ENCODE measurements at places on chromosomes 13 and 19.

DNA sequence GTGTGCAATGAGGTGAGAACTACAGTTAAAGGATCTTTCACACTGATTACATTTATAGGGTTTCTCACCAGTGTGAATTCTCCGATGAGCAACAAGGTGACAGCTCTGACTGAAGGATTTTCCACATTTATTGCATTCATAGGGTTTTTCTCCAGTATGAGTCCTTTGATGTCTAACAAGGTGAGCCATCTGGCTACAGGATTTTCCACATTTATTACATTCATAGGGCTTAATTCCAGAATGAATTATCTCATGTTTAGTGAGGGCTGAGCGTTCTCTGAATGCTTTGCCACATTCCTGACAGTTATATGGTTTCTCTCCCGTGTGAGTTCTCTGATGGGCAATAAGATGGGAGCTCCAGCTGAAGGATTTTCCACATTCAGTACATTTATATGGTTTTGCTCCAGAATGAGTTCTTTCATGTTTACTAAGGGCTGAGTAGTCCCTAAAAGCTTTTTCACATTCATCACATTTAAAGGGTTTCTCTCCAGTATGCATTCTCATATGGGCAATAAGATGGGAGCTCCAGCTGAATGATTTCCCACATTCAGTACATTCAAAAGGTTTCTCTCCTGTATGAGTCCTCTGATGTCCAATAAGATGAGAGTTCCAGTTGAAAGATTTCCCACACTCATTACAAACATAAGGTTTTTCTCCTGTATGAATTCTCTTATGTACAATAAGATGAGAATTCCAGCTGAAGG lies 4.4 kb upstream of the C19orf18 start:
- DNase-seq, result no peak

DNA sequence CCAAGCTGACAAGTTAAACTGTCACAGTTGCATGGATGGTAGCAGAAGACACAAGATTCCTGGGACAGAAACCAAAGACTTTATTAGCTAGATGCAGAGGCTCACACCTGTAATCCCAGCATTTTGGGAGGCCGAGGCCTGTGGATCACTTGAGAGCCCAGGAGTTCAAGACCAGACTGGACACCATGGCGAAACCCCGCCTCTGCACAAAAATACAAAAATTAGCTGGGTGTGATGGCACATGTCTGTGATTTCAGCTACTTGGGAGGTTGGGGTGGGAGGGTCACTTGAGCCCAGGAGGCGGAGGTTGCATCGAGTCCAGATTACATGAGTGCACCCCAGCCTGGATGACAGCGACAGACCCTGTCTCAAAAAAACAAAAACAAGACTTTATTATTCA lies 346.6 kb downstream of the IRS2 start:
- no peak for DNase-seq

GRCh38 chr19:34254698-34255432 lies 511 bp downstream of the GARRE1 start:
- DNase-seq, result peak; percentile 9

- no peak for DNase-seq
Observed at GRCh38 chr13:94914895-94915294, 202.6 kb upstream of the SOX21 start.

DNA sequence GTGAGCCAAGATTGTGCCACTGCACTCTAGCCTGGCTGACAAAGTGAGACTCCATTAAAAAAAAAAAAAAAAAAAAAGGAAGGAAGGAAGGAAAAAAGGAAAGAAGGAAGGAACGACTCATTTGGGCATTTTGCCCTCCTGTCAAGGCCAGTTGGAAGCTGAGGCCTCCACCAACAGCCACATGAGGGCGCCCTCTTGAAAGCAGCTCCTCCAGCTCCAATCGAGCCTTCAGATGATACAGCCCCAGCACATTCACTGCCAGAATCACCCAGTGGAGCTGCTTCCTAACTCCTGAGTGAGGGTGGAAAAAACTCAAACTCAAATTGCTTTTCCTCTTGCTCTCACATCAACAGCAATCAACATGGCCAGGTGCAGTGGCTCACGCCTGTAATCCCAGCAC lies 40.9 kb downstream of the GNG7 start:
- no peak for DNase-seq
